Kidney (tissue), 22 donors: ENCODE measurements at places on chromosomes 4 and X. TPM values are rescaled to one million over a fixed set of nuclear protein-coding genes. Genes with fewer than 3 reads are reported as not detected.
A peak's percentile ranks its signal among the peaks of the same experiment; 100 is the strongest.

The TACR3 gene
- not detected for total RNA-seq

The SLIT2 gene
- total RNA-seq, result 11.5 TPM

The CETN2 gene
- 66.4 TPM for total RNA-seq

The GRPR gene
- 0.25 TPM for total RNA-seq

The ALB gene
- total RNA-seq, result 0.19 TPM

The POU4F2 gene
- total RNA-seq, result not detected

The TMEM156 gene
- total RNA-seq, result 3.5 TPM

The PABPC1L2B gene
- total RNA-seq, result not detected

The SPATA4 gene
- 1.2 TPM for total RNA-seq

The ENPEP gene
- total RNA-seq, result 39.9 TPM

The ATP2B3 gene
- total RNA-seq, result not detected

The PTCHD1 gene
- 0.63 TPM for total RNA-seq

The FATE1 gene
- not detected for total RNA-seq

The ABLIM2 gene
- 23.3 TPM for total RNA-seq

DNA sequence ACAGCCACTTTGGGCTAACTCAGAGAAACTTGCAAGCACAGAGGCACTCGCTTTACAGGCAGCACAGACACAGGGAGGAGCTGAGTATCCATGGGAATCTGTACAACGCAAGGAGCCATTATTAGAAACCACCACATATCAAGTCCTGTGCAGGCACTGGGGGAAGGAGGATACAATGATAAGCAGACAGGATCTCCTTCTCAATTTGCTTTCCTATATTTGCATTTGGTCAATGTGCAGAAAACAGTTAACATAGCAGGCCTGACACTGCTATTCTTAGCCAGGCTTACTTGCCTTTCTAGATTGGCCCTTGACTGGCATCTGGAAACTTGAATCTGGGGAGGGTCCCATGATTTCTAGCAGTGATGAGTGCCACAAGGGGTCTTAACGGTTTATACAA lies 65.8 kb downstream of the TEC start:
- no peak for DNase-seq

GRCh38 chr4:108166441-108167315 lies 2.1 kb downstream of the LEF1 start:
- peak; percentile 77 for DNase-seq

DNA sequence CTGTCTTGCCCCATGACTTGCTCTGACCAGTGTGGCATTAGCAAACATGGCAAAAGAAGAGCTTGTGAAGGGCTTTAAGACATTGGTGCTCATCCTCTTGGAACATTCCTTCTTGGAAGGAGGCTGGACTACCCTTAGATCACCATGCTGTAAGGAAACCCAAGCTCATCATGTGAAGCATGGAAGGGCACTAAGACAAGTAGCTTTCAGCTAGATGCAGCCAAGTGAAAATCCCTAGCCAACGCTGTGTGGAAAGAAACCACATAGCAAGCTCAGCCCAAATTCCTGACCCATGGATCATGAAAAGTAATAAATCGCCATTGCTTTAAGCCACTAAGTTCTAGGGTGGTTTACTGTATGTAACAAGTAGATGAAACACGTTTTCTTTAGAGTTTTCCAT lies 12.4 kb upstream of the PACRGL start:
- DNase-seq, result peak; percentile 55

DNA sequence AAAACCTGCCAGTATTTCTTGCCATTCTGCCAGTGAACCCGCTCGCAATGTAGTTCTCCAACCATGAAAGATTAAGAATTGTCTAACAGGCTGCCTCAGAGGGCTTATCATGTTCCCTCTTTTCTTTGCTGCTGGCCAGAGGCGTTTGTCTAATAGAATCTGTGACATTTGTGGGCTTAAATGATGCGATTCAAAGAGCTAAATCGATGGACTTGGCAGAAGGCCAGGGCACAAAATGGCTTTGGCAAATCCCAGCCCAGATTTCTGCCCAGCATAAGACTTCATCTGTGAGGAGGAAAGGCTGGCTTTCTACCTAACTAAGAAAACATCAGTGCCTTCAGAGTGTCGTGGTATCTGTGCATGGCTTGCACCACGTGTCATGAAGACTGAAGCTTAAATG lies 79.9 kb downstream of the TRPC5OS start:
- no peak for DNase-seq

- peak; percentile 41 for DNase-seq
These were observed 979 bp downstream of the EFNB1 start for GRCh38 chrX:68829582-68830418.

DNA sequence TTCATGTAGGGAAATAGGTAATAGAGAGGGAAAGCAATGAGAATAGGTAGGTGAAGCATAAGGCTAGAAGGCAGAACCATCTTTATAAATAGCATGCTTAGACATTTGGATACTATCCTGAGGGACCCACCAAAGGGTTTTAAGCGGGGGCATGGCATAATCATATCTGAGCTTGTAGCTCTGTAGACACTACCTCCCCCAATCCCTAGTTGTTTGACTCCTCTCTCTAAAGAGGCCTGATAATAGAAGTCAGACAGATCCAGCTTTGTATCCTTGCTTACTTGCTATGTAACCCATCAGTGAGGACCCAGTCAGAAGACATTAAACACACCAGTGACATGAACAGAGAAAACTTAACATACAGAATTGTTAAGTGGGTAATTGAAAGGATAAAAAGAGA lies 58.7 kb downstream of the SCFD2 start:
- no peak for DNase-seq

DNA sequence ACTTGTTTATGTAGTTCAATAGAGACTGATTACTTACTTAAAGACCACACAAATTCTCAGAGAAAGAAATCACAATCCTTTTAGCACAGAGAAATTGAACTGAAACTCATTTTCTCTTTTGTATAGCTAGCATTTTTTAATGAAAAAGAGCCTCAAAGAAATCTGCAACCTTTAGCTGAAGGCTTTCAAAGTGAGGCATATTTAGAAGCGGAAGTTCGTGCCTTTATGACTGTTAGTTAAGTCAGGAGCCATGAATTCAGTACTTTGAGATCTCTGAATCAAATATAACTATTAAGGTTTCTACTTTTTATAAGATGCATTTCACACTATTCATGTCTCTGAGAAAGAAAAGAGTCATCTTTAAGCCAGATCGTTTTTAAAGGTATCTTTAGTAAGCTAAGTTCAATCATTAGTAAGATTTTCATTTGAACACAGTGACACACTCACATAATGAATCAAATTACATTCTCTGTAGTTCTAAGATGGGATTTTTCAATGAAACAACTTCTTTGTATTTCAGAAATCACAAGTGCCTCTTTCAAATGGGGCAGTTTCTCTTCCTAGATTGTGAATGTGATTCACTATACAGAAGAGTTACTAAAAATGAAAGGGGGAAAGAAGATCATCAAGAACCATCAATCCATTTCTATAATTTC lies 61.4 kb downstream of the SMARCA1 start:
- no peak for DNase-seq

GRCh38 chr4:177511611-177512010 lies 69.4 kb upstream of the AGA start:
- DNase-seq, result peak; percentile 13

DNA sequence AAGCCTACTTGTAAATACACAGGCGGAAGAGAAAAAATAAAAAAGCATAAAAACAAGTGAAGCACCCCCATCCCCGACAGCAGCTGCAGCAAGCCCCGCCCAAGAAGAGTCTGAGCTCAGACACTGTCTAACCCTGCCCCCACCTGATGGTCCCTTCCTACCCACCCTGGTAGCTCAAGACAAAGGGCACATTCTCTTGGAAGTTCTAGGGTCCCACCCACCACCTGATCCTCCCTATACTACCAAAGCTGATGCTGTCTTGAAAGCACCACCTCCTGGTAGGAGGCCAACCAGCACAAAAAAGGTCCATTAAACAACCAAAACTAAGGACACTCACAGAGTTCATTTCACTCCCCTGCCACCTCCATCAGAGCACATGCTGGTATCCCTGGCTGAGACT lies 308.2 kb downstream of the KLHL13 start:
- no peak for DNase-seq

GRCh38 chr4:8095956-8096689 lies 62.5 kb downstream of the ABLIM2 start:
- DNase-seq, result peak; percentile 18

- DNase-seq, result no peak
These were observed 108.1 kb downstream of the MID1 start for GRCh38 chrX:10512258-10512657.

DNA sequence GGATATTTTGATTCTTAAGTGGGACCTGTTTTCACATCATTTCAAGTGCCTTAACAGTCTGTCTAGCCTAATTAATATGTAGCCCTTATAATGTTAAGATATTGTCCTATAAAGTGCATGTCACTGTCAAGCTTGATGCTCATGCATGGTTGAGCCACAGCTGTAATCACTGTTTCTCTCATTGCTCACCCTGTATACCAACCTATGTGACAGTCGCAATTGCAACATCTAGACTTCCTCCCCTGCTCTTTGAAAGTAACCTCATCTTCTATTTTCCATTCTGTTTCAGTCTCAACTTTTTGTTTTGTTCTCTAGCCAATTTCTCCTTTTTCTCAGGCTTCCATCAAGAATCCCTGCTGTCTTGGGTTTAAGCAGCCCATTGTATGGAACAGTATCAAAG lies 24.4 kb upstream of the MSL3 start:
- DNase-seq, result no peak

DNA sequence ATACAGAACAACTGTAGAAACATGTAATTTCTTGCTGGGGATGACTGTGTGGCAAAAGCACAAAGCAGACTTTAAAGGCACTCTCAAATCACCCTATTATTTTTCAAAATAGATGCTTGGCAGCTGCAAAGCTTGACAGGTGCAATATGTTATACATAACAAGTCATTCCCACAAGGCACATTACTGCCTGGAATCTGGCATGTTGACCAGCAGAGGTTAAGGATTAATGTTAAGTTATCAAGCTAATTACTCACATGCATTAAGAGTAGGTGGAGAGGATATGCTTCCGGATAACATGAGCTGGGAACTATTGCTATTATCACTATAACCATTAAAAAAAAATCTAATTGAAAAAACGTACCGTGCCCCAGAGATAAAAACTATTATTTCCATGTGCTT lies 17.8 kb downstream of the ANOS1 start:
- DNase-seq, result peak; percentile 13

- no peak for DNase-seq
These were observed 3.7 kb downstream of the TAF7L start for GRCh38 chrX:101287402-101287801.

DNA sequence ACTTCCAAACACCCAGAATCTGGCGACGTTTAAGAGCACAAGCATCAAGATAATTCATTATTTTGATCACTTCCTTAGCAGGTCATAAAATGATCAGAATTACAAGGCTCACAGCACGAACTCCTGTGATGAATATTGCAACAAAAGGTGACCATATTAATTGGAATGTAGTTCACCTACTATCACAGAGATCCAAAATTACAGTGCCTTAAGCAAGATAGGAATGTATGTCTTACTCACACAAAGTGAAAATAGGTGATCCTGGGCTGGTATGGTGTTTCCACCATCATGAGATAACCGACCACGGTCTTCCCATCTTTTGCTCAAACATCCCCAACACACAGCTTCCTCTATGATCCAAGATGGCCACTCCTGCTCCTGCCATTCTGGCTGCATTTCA lies 131.2 kb downstream of the SCFD2 start:
- DNase-seq, result no peak

DNA sequence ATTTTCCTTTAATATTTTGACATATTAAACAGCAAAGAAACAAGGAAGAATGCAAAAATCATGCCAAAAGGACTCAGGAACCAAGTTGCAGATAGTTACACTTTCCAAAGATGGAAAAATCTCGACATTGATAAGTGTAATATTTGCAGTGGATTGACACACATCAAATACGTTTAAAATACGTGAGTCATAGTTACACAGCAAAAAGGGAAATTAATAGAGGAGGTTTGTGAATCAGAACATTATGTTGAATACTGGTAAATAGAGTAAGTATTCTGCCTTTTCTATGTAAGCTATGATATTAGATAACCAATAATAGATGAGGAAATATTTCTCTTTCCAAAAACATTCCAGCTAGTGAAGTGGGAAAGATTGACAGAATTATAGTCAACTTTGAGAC lies 1761.3 kb upstream of the IGFBP7 start:
- no peak for DNase-seq

DNA sequence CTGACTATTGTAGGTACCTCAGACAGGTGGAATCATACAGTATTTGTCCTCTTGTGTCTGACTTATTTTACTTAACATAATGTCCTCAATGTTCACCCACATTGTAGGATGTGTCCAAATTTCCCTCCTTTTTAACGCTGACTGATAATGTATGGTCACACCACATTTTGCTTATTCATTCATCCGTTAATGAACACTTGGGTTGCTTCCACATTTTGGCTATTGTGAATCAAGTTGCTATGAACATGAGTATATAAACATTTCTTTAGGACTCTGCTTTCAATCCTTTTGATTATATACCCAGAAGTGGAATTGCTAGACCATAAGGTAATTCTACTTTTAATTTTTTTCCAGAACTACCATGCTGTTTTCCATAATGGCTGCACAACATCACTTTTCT lies 87.0 kb upstream of the NDP start:
- DNase-seq, result no peak

GRCh38 chrX:127764674-127765073 lies 287.5 kb downstream of the ACTRT1 start:
- DNase-seq, result no peak

DNA sequence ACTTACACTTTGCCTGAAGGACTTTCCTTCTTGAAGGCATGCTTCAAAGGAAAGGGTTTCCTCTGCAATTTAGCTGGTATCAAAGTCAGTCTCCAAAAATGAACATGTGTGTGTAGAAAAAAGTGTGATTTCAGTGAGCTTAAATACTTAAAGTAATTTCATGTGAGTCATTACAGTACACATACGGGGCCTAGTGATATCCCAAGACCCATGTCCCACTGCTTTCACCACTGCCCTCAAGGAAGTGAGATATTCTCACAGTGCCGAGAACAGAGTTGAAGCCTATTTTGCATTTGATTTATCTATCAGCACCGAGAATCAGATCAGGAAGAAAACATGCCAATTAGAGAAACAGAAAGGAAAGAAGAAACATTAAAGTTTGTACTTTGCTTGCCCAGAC lies 61.0 kb downstream of the CHST7 start:
- no peak for DNase-seq

- DNase-seq, result no peak
These were observed 378.5 kb upstream of the MAD2L1 start for GRCh38 chr4:120445186-120445585.

DNA sequence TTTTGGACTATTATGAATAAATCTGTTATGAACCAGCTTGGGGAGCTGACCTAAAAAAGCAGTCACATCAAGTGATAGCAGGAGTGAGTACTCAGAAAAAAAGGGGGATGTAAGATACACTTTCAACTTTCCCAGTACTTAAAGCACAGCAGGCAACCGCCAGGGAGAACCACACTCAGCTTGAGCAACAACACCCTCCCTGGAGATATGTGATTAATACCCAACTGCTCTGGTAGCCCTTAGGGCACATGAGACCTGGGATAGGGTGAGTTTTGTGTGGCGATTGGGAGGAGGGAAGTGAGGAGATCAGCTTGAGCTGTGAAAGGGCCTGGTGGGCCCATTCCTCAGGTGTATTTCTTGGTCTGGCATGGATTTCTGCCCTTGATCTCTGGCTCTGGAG lies 220.3 kb upstream of the SFRP2 start:
- no peak for DNase-seq

GRCh38 chr4:52037689-52038102 lies 403 bp downstream of the SGCB start:
- peak; percentile 82 for DNase-seq
